Activated CD4-positive, CD25-positive, alpha-beta regulatory T cell treated with anti-CD3 and anti-CD28 coated beads, Interleukin-2, amount 50 U/mL, for 16 hours (primary cell): ENCODE measurements at places on chromosomes 13 and 19.

DNA sequence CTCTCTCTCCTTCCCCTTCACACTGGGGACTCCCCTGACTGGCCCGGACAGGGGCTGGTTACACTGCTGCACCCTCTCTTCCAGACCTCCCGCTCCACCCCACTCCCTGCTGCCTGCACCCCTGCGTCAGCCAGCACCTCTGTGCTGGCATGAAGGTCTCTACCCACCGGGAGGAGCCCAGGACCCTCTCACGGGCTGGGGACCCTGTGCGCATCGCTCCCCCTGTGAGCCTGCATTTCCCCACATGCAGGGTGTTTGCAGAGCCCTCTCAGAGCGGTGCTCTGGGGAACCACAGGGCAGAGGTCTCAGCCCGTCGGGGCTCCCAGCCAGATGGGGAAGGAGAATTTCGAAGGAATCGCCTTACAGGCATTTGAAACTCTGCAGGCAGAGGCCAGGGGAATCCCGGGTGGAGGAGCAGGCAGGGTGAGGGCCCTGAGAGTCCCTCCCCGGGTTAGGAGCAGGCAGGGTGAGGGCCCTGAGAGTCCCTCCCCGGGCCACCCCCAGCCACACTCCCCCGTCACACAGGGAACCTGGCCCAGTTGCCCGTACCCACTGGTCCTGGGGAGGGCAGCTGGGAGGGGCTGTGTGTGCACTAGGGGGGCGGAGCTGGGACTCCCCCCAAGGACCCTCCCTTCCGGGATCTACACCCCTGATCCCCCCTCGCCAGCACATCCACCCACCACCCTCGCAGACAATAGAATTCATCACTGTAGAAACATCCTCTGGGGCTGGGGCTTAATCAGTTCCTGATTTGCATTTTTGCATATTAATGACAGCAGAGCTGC is 16.3 kb upstream of the TCF3 start:
- DNase-seq: no peak

GRCh38 chr19:13952931-13953531 is 722 bp downstream of the DCAF15 start:
- no peak for DNase-seq

GRCh38 chr19:10520652-10521318 is 3.5 kb upstream of the S1PR5 start:
- no peak for DNase-seq

DNA sequence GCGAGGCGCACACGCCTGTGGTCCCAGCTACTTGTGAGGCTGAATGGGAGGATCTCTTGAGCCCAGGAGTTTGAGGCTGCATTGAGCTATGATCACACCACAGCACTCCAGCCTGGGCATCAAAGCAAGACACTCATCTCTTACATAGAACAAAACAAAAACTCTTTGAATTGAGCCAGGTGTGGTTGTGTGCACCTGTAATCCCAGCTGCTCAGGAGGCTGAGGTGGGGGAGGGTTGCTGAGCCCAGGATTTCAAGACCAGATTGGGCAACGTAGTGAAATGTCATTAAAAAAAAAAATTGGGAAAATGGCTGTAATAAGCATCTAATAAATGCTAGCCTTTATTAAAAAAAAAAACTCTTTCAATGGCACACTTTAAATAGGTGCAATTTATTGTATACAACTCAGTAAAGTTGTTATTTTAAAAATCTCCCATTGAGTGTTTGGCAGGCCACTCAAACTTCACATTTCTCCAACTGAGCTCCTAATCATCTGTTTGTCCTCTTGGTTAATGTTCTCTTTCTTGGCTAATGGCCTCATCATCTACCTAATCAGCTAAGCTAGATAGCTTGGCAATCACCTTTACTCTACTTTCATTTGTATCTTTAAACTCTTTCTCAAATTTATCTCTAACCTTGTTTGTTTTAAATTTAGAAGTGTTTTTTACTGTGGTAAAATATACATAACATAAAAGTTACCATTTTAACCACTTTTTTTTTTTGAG is 28.1 kb upstream of the HMGB1 start:
- no peak for DNase-seq

GRCh38 chr13:66314911-66315310 is 915.2 kb downstream of the PCDH9 start:
- no peak for DNase-seq

DNA sequence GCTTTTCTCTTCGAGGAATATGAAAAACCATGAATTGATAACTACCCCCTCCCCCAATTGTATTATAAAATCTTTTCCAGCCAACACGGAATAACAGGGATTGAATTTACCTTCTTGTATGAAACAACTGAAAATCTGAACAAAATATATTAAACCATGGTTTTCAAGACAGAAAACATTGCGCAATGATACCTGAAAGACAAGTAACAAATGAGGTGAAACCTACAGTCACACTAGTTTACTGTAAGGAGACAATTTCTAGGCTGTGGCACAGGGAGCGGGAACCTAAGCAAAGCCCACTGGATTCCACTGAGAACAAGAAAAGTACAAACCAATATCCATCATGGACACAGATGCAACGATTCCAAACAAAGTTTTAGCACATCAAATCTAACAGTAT is 53.4 kb downstream of the ZNF283 start:
- no peak for DNase-seq

DNA sequence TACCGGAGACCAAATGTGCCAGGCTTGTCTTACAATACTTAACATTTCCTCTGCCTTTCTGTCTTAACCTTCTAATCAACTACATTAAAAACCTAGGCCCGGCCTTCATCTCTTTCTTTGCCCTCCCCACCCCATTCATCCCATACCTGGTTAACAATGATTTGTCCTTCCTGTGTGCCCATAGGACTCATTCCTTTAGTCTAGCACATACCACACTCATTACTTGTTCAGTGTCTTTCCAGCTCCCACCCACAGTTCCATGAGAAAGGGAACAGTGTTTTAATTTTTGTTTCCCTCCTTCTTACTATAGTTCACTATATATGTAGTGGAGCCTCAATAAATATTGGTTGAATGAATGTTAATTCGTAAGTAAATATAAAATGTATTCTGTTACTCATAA is 2.4 kb downstream of the CLN5 start:
- DNase-seq: no peak

DNA sequence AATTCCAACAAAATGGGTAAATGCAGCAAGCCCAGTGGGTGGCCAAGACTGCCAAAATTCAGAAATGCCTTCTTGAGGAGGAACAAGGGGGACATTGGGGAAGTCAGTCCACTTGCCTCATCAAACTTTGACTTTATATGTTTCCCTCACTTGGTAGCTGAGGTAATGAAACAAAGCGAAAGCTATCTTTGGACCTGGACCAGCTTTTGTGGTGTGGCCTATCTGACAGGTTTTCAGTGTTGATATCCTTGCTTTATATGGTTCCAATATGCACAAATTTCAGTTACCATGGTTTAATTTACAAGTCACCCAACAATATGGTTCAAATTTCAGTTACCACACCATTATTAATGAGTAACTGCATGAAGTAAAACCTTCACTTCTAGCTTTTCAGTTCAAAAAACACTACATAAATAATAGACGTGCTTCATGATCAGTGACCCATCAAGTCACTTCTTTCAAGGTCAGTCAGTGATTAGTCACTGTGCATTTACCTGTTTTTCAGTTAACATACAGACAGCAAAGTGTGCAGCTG is 17.7 kb upstream of the POU4F1 start:
- DNase-seq: no peak

GRCh38 chr13:20923272-20923671 is 20.7 kb upstream of the XPO4 start:
- DNase-seq: no peak

GRCh38 chr19:32861596-32861995 is 8.0 kb downstream of the SLC7A9 start:
- DNase-seq: no peak

DNA sequence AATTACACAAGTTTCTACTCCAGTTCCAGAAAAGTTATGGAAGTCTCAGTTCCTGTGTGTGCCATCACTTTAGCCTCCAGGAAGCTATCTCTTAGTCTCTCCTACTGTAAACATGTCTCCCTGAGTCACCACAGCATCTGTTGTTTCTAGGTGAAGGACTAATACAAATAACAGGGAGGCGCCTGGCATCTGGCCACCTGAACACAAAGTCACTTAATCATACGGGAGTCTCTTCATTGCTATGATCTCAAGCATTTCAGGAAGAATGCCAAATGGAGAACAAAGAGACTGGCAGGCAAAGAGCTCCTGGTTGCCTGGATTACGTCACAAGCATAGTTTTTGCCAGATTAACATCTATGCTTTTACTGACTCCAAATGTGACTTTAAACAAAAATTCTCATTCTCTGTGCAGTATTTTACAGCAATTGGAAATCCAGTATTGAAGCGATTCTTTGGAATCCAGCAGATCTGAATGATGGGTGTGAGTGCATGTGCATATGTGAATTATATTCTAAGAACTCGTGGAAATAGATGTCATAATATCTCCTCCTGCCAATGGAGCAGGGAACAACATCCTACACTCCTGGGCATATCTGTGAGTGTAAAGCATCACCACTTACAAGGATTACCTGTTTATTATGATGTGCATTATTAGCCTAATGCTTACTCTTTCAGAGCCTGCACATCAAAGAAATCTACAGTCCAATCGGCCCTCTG is 572.8 kb downstream of the PCDH9 start:
- no peak for DNase-seq

DNA sequence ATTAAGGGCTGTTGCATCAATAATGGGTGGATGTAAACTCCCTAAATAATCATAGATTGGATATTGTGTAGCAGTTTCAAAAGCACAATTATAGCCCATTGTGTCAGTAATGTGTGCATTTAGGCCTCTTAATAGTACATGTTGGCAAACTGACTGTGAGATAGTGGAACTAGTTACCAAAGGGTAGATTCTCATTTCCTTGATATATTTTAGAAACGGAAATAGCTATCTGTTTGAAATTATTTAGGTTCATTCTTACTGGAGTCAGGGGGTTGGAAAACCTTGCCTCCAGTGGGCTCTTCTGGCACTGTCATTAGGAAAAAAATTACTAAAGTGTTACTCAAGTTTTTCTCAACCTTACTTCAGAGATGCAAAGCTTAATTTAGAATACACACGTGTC is 1074.9 kb downstream of the PCDH17 start:
- no peak for DNase-seq

GRCh38 chr13:48555441-48555840 is 22.6 kb upstream of the RCBTB2 start:
- no peak for DNase-seq

- no peak for DNase-seq
These were observed 48.1 kb downstream of the ZNF93 start for GRCh38 chr19:19948800-19949199.

DNA sequence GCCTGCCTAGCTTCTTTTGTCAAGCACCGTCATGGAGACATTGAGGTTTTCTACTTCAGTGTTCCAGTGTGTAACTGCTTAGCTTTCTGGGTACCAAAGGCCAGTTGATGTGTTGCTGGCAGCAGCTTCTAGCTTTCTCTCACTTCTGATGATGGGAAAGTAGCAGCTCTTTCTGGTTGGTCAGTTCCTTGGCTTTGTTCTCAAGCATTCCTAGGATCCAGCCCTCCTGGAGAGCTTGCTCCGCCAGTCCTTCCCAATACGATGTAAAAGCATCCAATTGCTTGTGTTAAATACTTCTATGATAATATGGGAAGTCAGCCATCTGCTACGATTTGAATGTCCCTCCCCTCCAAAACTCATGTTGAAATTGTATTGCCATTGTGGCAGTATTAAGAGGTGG is 182.8 kb downstream of the UGGT2 start:
- DNase-seq: no peak

DNA sequence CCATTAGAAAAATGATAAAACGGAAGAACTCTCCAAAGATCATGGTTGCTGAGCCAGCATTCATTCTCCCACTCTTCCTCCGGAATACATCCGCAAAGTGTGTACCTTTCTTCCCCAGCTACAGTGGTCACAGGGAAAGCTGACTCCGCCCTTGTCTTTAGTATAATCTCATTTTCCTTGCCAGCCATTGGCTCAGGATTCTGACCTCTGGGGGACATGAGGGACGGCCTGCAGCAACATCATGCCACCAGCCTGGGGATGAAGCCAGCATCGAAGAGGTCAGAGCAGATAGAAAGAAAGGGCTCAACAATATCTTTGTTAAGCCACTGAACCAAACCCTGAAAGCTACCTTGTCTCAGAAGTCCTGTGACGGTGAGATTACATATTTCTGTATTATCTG is 46.3 kb upstream of the TPP2 start:
- no peak for DNase-seq

DNA sequence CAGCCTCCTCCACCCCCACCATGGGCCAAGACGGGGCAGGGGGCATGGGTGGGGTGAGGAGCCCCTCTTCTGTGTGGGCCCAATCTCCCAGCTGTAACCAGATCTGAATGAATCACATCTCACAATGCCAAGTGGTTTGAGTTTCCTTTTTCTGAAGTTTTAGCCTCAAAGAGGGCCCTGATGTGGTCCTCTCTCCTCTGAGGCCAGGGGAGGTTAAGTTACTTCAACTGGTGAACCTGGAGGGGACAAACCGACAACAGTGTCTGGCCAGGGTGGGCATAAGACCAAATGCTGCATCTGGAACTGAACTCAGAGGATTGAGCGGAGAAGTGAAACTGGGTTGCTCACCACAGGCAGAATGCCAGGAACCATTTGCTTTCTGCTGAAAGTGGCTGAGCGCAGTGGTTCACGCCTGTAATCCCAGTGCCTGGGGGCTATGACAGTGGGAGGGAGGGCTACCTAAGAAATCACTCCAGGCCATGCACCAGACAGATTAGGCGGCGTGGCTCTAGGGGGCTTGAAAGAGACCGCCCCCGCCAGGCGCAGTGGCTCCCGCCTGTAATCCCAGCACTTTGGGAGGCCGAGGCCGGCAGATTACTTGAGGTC is 15.4 kb upstream of the IRGC start:
- DNase-seq: no peak

DNA sequence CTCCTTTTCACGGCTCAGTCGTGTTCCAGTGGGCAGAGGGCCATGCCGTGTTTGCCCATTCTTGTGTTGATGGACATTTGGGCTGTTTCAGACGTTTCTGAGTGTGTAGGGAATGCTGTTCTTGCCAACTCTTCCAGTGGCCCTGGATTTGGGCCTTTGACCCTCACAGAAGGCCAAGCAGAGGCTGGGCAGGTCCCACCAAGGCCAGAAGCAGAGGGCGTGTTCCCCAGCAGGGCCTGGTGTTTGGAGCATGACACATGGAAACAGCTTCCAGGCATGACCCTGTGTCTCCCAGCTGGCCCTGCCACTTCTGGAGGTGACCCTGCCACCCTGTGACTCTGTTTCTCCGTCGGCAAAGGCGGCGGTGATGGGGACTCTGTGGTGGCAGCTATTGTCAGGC is 35.9 kb downstream of the EFNA2 start:
- DNase-seq: no peak

- DNase-seq: no peak
These were observed 8.5 kb downstream of the CBARP start for GRCh38 chr19:1229056-1229923.
